ENCODE measurements at places on chromosomes 2 and 18.

DNA sequence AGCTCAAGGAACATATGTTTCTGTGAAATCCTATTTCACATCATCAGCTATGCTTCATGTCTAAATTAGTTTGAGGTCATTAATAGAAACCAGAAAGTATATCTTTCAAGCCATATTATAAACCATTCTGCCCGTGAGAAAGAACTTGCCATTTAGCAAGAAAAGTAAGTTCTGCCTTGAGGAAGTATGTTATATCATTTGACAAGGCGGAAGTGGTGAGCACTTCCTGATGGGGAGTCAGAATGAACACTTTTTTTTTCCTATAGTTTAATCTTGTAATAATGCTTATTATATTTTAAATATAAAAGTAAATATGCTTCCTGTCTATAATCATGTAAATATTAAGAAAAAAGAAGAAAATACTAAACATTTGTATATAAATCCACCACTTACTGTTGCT lies 39.3 kb upstream of the NRXN1 start:
- DNase-seq, result no peak

DNA sequence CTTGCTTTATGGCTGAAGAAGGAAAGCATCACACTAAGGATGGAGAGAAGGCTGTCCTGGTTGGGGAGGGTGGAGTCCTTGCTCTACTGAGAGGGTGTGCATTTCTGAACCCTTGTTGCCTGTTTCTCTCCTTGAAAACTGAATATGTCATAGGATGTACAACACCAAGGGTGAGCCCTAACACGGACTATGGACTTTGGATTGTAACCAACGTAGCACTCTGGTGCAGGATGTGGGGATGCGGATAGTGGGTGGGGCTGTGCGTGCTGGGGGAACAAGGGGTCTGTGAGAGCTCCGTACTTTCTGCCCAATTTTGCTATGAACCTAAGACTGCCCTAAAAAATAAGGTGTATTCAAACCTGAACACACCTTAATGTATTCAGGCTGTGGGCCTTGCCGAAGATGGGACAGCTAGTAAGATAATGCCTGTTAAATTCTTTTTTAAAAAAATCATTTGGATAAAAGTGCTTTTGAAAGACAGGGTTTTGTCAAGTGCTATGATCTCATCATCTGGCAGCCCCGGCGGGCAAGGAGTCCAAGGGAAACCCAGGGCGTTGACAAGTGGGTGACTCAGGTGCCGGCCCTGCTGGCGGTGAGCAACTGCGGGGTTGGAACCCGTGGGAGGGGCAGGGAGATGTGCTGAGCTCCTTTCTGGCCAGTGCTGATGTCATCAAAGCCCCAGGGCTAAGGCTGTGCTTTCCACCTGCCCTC lies 54.0 kb downstream of the GATA6 start:
- DNase-seq, result no peak

DNA sequence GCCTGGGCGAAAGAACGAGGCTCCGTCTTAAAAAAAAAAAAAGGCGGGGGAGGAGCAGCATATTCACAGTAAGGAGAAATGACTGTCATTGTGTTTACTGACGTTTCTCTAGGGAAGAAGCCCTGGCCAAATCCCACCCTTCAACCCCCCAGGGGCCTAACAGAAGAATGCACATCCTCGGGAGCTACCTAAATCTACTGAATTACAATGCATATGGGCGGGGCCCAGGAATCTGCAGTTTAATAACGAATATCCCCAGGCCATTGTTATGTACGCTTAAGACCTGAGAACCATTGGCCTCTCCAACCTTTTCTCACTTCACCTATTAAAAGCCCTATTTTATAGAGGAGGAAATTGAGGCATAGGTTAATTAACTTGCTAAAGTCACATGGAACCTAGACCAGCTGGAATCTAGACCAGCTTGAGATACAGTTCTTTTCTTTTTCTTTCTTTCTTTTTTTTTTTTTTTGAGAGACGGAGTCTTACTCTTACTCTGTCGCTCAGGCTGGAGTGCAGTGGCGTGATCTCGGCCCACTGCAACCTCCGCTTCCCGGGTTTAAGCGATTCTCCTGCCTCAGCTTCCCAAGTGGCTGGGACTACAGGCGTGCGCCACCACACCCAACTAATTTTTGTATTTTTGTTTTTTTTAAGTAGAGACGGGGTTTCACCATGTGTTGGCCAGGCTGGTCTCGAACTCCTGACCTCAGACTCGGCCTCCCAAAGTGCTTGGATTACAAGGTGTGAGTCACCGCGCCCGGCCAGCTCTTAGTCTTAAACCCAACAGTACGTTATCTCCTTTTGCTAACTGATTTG lies 708 bp upstream of the RIF1 start:
- DNase-seq, result no peak

DNA sequence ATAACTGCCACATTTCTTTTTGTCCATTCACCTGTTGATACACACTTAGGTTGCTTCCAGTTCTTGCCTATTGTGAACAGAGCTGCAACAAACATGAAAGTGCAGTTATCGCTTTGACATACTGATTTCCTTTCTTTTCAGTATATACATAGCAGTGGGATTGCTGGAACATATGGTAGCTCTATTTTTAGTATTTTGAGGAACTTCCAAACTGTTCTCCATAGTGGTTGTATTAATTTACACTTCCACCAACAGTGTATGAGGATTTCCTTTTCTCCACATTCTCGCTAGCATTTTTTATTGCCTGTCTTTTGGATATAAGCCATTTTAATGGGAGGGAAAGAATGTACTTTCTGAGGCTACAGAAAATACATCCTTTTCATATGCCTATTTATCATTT lies 167.4 kb downstream of the GULP1 start:
- no peak for DNase-seq

DNA sequence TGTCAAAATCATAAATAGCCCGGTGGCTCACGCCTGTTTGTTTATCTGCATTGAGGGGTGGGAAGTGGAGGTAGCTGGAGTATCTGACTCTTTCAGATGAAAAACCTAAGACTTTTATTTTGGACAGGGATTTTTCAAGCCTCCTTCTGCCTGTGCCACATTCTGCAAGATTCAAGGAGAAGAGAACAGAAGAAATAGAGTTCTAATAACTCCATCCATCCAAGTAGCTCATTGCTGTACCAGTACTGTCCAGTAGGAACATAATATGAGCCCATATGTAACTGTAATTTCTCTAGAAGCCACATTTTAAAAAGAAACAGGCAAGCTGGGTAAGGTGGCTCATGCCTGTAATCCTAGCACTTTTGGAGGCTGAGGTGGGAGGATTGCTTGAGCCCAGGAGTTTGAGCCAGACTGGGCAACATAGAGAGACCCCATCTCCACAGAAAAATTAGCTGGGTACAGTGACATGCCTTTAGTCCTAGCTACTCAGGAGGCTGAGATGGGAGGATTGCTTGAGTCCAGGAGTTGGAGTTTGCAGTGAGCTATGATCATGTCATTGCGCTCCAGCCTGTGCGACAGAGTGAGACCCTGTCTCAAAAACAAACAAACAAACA lies 35.4 kb upstream of the NT5DC4 start:
- no peak for DNase-seq

- no peak for DNase-seq
Observed at GRCh38 chr18:73901566-73901965, 246.1 kb downstream of the FBXO15 start.

DNA sequence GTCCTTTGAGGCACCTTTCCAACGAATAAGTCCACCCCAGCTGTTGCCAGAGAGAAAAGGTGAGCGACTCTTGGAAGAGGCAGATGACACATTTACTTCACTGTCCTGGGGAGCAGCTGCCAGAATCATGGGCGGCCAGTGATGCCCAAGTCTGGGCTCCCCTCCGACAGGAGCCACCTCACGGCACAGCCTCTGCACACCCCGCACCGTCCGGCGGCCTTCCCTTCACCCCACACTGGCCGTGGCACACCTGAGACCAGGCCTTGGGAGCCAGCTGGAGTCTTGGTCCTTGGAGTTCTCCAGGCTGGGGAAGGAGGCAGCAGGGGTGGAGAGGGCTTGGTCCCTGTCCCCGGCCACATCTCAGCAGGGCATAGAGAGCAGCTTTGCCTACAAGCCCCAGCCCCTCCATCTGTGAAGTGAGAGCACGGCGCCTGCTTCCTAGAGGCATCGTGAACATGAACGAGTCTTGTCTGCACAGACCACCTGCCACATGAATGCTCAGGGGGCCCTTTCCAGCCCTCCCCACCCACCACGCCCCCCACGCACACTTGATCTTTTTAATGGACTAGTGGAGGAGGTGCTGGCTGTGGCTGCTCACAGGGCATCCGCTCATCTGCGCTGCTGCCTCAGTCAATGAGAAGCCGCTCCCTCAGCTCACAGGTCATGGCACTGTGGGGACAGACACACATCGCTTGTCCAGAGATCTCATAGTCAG lies 400.2 kb upstream of the MYT1L start:
- no peak for DNase-seq

DNA sequence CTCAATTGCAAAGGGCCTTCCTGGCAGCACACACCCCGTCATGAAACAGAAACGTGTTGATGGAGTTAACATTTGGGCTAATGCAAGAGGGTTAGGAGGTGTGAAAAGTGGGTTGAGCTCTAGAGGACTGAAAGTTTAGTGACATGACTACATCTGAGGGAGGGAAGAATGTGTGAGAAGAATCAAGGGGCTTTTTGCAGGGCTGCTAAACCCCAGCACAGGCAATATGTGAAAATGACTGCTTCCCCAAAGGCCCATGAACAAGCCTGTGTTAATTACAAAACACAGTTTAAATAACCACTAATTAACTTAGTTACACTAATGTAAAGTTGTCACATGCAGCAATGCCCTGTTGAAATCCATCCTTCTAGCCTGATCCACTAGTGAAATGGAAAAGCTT lies 63.4 kb upstream of the PEX13 start:
- no peak for DNase-seq

DNA sequence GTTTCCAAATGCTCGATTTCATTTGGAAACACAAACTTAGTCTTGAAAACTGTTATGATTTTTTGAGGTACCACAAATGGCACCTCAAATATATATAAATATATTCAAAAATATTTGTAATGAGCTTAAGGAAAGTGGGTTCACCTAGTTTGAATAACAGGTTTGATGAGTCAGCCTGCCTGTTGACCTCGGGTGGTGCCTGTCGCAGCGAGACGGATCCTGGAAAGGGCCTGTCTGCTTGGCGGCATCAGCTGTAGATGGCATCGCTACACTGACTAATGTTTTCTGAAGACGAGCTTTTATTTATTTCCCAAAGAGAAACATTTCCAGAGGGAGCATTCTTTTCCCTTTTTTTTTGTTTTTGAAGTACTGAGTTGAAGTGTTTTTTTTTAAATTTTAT lies 6.9 kb downstream of the ALLC start:
- DNase-seq, result no peak

- no peak for DNase-seq
Observed at GRCh38 chr2:40465-40864, 5.8 kb downstream of the FAM110C start.
